ENCODE measurements at places on chromosomes 2 and 18.

DNA sequence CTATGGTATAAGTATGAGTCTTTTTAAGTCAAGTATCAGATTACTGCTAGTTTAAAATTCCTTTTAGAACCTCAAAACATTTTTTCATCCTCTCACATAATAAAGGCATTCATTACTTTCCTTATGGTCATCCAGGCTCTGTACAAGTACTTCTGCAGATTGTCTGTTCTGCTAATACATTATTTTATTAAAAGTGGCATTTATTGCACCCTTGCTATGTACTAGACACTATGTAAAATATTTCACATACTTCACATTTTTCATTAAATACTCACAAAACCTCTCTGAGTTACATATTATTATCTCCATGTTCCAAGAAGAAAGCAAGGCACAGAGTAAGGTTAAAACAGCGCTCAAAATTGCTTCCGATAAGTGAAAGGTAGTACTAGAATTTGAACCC is 84.1 kb downstream of the RAPH1 start:
- DNase-seq: no peak

DNA sequence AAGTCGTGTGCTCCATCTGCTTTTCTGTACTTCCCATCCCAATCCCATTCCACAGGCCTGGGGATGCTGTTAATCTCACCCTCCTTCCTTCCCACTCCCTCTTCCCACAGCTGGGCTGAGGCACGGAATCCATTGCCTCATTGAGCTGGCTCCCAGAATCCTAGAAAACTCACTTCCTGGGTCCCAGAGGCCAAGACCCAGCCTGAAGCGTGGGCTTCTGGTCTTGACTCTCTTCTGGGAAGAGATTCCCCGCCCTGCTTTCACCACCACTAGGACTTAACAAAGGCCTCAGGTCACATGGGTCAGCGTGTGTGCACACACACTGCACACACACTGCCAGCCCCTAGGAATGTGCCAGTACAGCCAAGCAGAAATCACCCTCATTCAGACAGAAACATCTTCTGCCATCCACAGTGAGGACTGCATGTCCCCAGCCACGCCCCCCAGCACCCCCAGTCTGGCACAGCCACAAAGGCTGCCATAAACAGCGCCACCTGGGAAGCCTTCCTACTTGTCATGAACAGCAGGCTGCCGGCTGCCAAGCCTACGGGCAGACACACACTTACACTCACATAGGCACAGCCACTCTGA is 165.8 kb downstream of the TNS1 start:
- peak; percentile 16 for DNase-seq

DNA sequence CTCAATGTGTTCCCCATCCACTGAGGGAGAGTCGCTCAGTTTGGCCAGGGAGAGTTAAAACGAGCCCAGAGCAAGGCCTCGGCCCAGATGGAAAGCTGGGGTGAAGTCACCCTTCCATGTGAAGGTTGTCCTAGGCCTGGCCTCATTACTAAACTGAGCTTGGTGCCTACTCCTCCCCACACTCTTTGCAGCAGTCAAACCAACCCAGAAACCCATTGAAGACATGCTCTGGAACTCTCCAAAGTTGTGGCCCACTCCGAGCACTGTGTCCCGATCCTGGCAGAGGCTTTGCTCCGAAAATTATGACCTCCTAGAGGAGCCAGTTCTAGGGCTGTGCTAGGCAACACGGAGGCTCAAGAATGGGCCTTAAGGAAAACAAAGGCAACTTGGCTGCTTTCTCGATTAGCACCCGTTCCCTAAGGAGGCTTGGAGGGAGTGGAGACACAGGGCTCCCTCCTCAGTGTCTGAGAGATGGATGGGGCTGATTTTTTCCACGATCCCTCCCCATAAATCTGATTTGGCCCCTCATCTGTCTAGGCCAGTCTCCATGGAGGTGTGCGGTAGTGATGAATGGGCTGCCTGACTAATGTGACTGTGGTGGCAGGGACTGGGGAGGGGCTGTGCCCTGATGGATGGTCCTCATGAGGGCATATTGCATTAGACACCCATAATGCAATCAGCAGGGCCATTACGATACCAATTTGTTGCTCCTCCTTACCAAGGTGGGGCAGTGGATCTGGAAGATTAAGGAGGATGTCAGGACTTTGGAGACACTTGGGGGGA is 11.7 kb upstream of the CYP26B1 start:
- DNase-seq: no peak

GRCh38 chr18:36352384-36352783 is 54.9 kb downstream of the FHOD3 start:
- DNase-seq: no peak

GRCh38 chr2:239951825-239952224 is 73.3 kb downstream of the NDUFA10 start:
- DNase-seq: no peak

DNA sequence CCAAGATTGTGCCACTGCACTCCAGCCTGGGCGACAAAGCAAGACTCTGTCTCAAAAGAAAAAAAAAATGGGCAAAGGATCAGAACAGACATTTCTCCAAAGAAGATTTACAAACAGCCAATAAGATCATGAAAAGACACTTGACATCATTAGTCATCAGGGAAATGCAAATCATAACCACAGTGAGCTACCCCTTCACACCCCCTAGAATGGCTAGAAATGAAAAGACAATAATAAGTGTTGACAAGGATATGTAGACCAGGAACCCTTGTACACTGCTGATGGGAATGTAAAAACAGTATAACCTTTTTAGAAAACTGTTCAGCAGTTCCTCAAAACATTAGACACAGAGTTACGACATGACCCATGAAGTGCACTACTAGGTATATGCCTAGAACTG is 18.4 kb upstream of the MTERF4 start:
- DNase-seq: peak; percentile 16

- no peak for DNase-seq
These were observed 20.6 kb downstream of the SERTAD2 start for GRCh38 chr2:64632835-64633819.

GRCh38 chr2:102065675-102066252 is 74.0 kb downstream of the IL1R2 start:
- DNase-seq: no peak

DNA sequence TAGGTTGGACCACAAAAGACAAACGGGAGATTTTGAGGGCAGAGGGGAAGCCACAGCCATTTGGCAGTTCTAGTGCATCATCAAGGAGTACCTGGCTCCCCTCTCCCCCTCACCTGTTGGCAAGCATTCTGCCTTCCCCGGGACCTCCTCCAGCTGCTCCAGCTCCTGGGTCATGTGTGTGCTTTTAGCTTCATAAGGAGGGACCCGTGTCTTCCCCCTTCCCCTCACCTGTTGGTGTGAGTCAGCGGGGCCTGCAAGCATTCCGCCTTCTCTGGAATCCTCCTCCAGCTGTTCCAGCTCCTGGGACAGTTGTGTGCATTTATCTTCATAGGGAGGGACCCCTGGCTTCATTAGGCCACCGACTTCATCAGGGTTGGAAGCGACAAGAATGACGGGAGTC is 58.8 kb downstream of the SPP2 start:
- no peak for DNase-seq

- no peak for DNase-seq
These were observed 161.6 kb downstream of the LCLAT1 start for GRCh38 chr2:30608643-30609042.

Data from common myeloid progenitor, CD34-positive (primary cell).